ENCODE measurements at places on chromosomes 1 and 21. TPM values are rescaled to one million over a fixed set of nuclear protein-coding genes. Genes with fewer than 3 reads are reported as not detected.
A peak's percentile ranks its signal among the peaks of the same experiment; 100 is the strongest.

DNA sequence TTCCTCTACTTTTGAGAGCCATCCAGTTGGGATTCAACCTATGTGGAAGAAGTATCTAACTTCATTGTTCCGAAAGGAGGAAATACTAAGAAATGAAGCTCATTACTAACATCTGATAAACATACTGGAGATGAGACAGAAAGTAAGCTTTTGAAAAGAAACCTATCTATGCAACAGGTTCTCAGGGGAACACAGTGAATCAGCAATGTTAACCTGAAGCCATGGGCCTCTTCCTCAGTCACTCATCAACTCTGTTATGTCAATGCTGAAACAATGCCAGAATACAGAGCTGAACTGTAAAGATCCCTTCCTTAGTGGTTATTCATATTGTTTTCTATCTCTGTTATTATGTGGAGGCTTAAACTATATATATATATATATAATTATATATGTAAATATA, 55.5 kb upstream of the ESRRG start:
- no peak for DNase-seq

DNA sequence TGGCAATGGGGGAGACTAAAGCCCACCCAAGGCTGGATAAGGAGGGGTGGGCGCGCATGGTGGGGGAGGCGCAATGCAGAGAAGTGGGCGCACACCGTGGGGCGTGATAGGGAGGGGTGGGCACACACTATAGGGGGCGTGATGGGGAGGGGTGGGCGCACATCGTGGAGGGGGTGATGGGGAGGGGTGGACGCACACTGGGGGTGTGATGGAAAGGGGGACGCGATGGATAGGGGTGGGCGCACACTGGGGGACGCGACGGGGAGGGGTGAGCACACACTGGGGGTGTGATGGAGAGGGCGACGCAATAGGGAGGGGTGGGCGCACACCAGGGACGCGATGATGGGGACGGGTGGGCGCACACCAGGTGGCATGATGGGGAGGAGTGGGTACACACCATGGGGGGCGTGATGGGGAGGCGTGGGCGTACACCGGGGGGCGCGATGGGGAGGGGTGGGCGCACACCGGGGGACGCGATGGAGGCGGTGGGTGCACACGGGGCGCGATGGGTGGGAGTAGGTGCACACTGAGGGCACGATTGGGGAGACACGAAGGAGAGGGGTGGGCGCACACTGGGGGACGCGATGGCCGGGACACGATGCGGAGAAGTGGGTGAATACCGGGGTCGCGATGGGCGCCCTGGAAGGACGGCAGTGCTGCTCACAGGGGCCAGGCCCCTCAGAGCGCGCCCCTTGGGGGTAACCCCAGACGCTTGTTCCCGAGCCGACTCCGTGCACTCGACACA, 929 bp downstream of the SUMO3 start:
- DNase-seq, result no peak

CDKN2C gene
- total RNA-seq, result 10.3 TPM

DNA sequence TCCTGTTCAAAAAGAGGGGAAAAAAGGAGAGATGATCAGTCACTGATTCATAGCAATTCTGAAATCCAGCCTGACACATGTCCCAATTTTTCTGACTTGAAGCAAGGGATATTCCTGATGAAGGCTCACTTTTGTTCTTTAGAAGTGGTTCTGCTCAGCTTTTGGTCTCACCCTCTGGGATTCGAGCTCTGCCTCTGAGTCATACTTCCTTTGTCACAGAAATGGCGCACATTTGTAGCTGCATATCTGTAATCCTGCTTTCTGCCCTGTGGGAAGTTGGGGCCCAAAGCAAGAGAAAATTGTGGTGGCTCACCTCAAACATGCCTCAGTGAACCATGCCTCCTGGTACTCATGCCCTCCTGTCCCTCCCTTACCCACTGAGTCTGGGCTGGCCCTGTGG, 22.3 kb upstream of the FAM78B start:
- no peak for DNase-seq

DNA sequence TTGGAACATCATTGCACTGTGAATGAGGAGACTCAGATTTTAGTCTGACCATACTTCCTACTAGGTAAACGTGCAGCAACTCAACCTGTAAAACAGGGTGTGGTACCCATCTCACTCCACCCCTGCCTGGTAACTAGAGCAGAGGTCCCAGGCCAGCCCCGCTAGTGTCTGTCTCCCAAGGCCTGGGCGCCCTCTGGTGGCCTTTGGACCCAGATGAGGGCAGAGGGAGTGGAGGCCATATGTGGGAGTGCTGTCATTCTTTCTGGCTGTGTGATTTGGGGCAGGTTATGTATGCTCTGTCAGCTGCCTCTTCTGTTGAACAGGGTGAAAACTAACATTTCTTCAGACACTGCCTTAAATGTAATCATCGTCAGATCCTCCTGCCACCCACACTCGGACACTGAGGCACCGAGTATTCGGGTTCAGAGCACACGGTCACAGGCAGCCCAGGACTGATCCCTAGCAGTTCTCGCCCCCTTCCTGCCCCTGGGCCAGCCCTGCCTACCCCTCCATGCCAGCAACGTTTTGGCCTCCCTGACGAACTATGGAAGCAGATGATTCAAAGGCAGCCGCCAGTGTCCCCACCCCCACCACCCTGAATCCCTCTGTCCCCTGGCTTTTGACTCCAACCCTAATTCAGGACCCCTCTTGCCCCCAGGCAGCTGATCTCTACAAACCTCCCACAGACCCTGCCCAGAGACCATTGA, 76.0 kb downstream of the CD247 start:
- DNase-seq, result peak; percentile 63

- DNase-seq, result no peak
Observed at GRCh38 chr1:109113590-109114341, at the start of gene ELAPOR1. TSS of gene ELAPOR1 (plus strand) at chr1:109114115. CDS start at chr1:109114184, 69 bp downstream.

DNA sequence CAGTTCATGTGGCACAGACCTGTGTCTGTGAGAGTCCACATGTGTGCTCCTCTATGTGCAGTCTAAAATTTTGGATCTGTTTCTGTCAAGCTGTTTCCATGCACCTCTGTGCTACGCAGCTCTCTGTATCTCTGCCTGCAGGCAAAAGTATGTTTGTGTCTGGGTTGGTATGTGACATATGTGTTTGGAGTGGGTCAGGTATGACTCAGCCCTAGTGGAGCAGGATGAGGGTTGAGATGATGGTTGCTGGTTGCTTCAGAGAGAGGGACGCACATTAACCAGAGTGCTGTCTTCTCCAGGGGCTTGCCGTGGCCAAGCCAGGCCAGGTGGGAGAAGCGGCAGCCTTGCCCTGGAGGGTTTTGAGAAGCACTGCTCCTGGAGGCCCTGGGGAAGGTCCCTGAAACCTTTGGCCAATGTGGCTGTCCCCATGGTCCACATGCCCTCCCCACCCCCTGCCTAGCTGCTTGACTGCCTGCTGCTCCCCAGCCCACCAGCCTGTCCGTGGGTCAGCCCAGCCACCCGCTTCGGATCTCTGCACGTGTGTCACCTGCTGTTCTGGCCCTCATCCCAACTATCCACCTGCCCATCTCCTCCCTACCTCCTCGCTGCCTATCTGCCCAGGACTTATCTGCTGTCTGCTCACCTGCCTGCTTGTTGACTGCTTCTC, 4.1 kb upstream of the EVA1B start:
- no peak for DNase-seq

ATAD3B gene
- total RNA-seq, result 30.9 TPM

TEKT2 gene
- not detected for total RNA-seq

- no peak for DNase-seq
Observed at GRCh38 chr1:164678136-164678700, 119.2 kb downstream of the PBX1 start.

DNA sequence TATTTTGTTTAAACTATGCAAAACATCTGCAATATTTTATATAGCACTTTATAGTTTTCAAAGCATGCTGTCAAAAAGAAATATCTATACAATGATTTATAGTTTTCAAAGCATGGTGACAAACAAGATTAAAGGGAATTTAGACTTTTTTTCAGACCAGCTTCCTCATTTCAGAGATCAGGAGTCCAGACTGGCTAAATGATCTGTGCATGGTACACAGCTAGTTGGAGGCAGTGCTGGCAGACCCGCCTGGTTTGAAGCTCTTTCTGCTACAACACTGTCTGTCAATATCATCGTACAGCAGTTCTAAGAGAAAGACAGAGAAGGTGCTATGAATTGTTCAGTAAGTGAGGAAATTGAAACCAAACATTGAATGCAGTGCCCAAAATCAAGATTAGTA, 479.0 kb downstream of the PTBP2 start:
- DNase-seq, result no peak

DNA sequence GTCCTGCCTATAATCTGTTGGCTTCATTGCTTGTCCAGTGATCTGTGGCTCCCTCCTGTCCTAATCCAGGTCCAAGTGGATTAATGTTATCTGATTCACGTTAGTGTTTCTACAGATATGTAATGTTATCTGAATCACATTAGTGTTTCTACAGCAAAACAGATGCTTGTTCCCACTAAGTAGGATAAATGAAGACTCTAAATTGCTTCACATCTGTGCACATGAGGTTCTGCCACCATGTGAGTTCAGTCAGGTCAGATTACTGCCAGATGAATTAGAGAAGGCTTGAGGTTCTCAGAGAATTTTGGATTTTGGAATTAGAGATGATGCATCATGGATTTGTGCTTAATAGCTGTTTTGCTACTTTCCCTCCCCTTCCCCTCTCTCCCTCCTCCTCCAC, 13.2 kb downstream of the DISC1 start:
- no peak for DNase-seq

DNA sequence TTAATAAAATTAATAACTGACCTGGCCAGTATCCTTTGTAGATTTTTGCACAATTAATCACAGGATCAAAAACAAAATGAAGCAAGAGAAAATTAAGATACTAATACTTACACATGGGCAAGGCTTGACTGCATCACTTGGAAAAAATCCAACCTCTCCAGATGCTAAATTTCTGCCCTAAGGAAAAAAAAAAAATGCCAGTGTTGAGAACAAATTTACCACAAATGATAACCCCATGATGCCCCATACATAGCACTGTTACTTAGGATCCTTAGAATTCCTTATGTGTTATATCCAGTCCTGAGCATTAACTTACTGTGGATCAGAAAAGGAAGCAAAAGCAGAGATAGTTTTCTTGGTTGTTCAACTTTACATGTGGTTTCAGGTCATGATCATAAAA, 347.5 kb downstream of the VAV3 start:
- no peak for DNase-seq

- DNase-seq, result no peak
Observed at GRCh38 chr1:159939678-159940002, 5.8 kb downstream of the IGSF9 start.

- no peak for DNase-seq
Observed at GRCh38 chr1:167774710-167775109, 52.9 kb downstream of the MPZL1 start.

GRCh38 chr1:14372526-14372925, 226.0 kb upstream of the KAZN start:
- DNase-seq, result no peak

RAB3B gene
- total RNA-seq, result not detected

COA7 gene
- total RNA-seq, result 9.9 TPM

OLFML2B gene
- total RNA-seq, result 32.2 TPM

GRCh38 chr21:25586326-25586725, 21.0 kb downstream of the MRPL39 start:
- DNase-seq, result no peak

- no peak for DNase-seq
Observed at GRCh38 chr1:86648255-86648654, 56.1 kb upstream of the SH3GLB1 start.

EPHB2 gene
- 9.3 TPM for total RNA-seq
